ENCODE measurements at places on chromosomes 5 and 9.

DNA sequence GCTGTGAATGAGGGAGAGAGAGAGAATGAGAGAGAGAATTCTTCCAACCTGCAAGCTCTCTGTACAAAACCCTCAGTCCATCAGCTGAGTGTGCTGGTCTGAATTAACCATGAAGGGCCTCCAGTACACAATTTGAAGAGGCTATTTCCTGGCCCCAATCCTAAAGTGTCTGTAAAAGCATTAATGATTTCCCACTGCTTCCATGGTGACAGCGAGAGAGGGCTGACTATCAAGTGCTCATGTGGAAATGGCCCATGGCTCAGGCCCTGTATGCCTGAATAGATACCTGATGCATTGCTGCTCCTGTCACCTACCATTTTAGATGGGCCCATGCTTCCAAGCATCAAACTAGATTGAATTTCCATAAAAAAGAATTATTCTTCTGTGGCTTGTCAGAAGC lies 592.4 kb downstream of the KIF4B start:
- no peak for DNase-seq

GRCh38 chr5:16936150-16936988 lies at the start of gene MYO10:
MYO10 (minus strand) TSS chr5:16936288; CDS start chr5:16935808, 480 bp downstream.
- peak; percentile 79 for DNase-seq

- DNase-seq: peak; percentile 21
Observed at GRCh38 chr9:21465859-21466518, 16.1 kb downstream of the IFNE start.

- DNase-seq: no peak
Observed at GRCh38 chr5:17113174-17113958, 104.1 kb upstream of the BASP1 start.
